GOT3 (cell line): ENCODE measurements at places on chromosomes 5 and 9.
A peak's percentile ranks its signal among the peaks of the same experiment; 100 is the strongest.

- DNase-seq = peak; percentile 40
These were observed 733 bp downstream of the HSPA4 start for GRCh38 chr5:133052317-133053175.

DNA sequence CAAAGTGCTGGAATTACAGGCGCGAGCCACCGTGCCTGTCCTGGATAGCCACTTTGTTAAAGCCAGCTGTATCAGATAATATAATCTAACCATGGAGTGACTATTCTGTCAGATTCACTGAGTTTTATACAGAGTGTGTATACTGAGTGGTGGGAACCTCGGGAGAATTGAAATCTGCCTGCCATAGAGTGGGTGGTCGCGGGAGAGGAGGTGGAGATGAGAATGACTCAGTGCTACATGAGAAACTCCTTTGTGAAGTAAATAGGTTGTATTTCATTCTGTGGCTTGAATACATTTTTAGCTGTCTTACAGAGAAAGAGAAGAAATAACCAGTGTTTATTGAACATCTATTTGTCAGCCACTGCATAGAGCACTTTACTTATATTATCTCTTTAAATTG, 26.4 kb downstream of the ATP6V0E1 start:
- no peak for DNase-seq

DNA sequence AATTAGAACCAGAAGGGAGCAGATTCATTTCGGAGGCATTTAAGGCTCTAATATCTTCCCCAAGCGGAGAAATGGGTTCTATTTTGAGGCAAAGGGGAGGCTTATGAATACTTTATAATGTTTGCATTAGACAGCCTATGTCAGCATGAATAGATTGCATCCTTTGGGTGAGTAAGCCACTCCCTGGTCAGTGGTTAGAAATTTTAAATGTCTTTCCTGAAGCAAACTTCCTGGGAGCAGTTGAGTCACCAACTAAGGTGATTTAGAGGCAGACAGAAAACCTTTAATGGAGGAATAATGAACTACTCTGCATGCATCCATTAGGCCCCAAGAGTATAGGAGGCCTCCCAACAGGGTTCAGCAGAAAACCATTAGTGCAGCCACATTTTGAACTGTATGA, 204.9 kb downstream of the ELAVL2 start:
- no peak for DNase-seq

- DNase-seq = no peak
These were observed 56.2 kb downstream of the SSBP2 start for GRCh38 chr5:81694726-81695125.

- DNase-seq = no peak
These were observed 185.3 kb downstream of the IRX1 start for GRCh38 chr5:3780907-3781306.

GRCh38 chr5:118552146-118552545, 436.2 kb downstream of the DTWD2 start:
- no peak for DNase-seq

DNA sequence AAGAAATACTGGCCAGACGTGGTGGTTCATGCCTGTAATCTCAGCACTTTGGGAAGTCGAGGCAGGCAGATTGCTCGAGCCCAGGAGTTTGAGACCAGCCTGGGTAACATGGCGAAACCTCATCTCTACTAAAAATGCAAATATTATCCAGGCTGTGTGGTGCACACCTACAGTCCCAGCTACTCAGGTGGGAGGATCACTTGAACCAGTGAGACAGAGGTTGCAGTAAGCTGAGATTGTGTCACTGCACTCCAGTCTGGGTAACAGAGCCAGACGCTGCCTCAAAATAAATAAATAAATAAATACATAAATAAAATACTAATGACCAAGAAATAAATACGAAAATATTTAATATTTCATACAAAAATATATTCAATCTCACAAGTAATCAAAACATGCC, 18.8 kb downstream of the KLF9 start:
- DNase-seq = no peak

GRCh38 chr5:169796731-169797130, 159.7 kb downstream of the DOCK2 start:
- DNase-seq = no peak

GRCh38 chr5:1793301-1793740, 6.3 kb downstream of the MRPL36 start:
- DNase-seq = no peak

DNA sequence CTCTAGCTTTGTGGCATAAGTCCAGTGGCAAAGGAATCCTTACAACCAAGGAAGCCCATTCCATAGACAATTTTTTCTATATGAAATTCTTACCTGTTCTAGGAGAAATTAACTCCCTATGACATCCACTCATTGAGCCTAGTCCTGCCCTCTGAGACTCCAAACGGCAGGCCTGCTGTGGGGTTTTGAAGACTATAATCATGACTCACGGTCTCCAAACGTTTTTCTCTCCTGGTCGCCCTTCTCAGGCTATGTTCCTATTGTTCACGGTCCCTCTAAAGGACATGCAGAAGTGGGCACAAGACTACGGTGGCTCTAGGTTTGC, 611 bp downstream of the EXOSC3 start:
- DNase-seq = no peak

DNA sequence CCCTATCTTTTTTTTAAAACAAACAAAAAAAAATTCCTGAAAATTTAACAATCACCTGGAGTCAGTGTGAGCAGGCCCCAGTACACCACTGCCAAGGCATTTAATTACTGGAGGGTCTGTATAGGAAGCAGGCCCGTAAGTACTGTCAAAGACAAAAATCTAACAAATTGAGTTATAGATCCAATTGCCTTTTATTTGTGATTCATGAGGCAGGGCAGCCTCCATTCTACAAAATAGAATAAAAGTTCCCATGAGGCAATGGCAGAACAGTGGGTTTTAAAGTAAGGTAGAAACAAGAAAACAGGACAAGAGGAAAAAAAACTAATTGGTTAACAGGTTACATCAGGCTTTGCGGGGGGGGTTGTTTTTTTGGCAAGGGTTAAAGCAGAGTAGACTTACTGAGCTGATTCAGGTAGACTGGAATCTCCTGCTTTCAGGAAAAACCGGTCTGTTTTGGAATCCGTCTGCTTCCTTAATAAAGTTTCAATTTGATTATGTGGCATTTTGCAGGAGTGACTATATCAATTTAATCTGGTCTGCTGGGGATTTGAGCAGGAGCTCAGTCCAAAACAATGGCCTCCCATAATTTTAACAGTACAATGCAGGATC, 48.9 kb downstream of the AUH start:
- DNase-seq = no peak

DNA sequence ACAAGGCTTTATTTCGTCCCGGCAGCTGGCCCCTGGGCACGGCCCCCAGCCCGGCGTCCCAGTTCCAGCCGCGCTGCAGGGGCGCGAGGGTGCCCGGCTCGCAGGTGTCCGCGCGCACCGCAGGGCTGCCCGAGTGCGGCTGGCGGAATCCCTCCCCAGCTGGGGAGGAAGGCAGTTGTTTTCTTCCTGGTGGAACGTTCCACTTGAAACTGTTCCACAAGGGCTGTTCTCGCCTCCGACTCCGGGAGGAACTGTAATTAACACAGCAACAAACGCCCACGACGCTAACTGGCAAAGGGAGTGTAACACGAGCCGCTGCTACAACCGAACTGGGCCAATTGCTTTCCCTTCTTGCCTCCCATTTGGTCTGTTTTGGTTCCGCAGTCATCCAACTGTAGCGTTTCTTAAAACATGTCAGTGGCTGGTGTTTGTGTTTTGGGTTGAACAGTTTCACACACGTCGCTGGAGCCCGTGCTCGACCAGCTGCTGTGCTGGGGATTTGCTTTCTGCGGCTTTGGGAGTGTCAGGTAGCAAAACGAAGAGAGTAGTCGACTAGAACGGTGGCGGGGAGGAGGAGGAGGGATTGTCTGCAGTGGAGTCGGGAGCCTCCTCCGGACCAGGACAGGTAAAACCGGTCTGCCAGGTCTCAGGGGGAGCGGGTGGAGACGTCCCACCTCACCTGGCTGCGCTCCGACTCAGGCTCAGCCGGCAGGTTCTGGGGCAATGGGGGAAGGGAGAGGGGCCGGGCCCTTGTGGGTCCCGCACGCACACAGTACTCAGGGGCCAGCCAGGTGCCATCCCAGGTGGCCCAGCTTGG, 131.6 kb upstream of the NIPBL start:
- DNase-seq = no peak

- no peak for DNase-seq
These were observed 23.8 kb downstream of the LOX start for GRCh38 chr5:122054266-122054665.

DNA sequence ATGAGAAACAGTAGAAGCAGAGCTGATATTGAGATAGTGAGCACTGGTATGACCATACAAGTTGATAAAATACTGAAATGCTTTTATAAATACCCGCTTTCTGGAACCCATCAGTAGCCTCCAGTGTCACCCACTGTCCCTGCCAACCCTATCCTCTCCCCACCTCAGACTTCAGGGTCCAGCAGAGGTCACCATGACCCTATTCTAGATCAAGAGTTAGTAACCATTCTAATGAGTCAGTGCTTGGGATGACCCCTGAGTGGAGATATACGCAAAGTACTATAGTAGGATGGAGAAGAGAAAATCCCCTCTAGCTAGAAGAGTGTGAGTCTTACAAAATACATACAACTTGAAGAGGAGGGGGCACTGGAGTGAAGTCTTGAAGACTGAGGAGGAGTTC, 297.9 kb upstream of the BRINP1 start:
- no peak for DNase-seq

GRCh38 chr9:109771796-109772531, 8.0 kb upstream of the PALM2AKAP2 start:
- DNase-seq = no peak

GRCh38 chr9:3497857-3498256, 27.9 kb downstream of the RFX3 start:
- DNase-seq = no peak

- DNase-seq = no peak
These were observed 18.9 kb upstream of the PDCD6 start for GRCh38 chr5:252546-252945.

- no peak for DNase-seq
These were observed 133.7 kb downstream of the NMUR2 start for GRCh38 chr5:152271420-152271819.

- DNase-seq = no peak
These were observed 205.2 kb downstream of the CAAP1 start for GRCh38 chr9:26687421-26687820.

DNA sequence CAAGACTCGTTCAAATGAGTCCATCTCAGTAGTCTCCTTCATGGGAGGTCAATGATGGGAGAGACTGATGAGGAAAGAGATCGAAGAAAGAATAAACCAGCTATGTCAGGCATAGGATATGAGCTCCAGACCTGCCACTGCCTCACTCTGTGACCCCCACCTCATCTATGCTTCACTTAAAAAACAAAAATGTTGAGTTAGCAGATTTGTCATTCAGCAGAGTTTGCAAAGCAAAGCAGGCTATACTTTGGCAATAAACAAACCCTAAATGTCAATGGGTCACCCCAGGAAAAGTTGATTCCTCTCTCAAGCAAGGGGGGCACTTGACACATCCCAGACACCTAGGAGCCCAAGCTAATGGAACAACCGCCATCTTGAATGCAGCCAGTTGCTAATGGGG, 117.0 kb downstream of the GABBR2 start:
- no peak for DNase-seq

GRCh38 chr9:21326526-21327139, 8.6 kb downstream of the KLHL9 start:
- no peak for DNase-seq

DNA sequence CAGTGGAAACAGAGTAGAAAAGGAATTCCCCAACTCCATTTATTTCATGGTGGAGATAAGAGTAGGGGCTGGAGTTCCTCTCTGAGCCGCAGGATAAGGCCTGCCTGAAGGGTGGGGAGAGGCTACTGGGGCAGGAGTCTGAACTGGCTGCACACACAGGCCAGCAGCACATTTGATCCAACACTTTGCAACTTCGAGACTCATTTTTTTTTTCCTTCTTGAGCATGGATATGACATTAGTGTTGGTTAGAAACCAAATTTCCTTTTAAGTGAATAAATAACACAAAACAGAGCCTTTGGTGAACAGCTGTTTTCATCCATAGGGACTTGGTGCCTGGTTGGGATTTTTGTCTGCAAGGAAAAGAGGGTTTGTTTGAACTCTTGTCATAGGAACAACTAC, 76.6 kb downstream of the RALGPS1 start:
- DNase-seq = no peak

- no peak for DNase-seq
These were observed 89.8 kb downstream of the NTRK2 start for GRCh38 chr9:84759300-84759750.

GRCh38 chr9:97966493-97966892, 16.6 kb upstream of the ANP32B start:
- no peak for DNase-seq

DNA sequence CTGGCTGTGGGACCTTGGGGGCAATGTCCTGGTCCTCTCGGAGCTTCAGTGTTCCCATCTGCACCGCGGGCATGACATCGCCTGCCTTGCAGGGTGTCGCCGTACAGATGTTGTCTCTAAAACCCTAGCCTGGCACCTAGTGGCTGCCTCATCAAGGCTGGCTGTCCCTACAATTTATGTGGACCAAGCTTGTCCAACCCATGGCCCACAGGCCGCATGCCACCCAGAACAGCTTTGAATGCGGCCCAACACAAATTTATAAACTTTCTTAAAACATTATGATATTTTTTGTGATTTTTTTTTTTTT, 18.3 kb upstream of the ASS1 start:
- no peak for DNase-seq

- no peak for DNase-seq
These were observed 28.2 kb upstream of the SMAD5 start for GRCh38 chr5:136104306-136104965.

DNA sequence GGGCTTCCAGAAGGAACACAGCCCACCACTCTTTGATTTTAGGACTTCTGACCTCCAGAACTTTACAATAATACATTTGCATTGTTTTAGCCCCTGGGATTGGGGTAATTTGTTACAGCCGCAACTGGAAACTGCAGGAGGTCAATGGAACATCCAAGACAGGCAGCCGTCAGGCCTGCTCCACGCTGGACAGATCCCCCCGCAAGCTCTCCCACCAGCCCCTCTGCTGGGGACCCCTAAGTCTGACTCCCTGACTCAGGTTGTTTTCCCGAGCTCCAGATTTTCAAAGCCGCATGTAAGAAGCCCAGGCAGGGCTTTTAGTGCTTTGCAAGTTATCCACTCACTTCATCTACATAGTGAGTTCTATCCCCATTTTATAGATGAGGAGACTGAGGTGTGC, 127.6 kb downstream of the PAX5 start:
- DNase-seq = no peak

DNA sequence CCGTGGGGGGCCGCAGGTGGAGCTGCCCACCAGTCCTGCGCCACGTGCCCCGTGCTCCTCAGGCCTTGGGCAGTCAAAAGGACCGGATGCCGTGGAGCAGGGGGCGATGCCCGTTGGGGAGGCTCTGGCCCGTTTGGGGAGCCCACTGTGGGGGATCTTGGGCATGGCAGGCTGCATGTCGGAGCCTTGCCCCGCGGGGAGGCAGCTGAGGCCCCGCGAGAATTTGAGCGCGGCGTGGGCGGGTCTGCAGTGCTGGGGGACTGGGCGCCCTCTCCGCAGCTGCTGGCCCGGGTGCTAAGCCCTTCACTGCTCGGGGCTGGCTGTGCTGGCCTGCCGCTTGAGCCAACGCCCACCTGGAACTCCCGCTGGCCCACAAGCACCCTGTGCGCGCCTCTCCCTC, 445.6 kb upstream of the EDIL3 start:
- no peak for DNase-seq

GRCh38 chr5:179432547-179432946, 87.3 kb upstream of the ADAMTS2 start:
- no peak for DNase-seq

GRCh38 chr9:14981291-14981950, 71.2 kb upstream of the FREM1 start:
- DNase-seq = no peak

GRCh38 chr9:78863531-78863930, 566.6 kb downstream of the PSAT1 start:
- no peak for DNase-seq
